ENCODE measurements at places on chromosomes 16 and 17.

DNA sequence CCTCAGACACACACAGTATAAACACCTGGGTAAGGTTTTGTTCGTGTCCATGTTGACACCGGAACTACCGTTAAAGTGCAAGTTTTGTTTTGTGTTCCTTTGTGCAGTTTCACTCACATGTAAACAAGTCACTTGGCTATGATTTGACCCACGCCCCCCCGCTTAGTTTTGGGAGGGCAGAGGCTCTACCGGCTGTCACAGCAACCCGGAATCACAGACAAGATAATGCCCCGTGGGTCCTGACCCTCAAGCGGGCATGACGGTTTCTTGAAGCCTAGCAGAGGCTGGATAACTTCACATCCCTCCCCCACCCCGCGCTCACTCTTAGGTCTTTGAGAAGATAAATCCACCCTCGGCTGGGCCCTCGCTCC is 1.7 kb downstream of the RASD1 start:
- DNase-seq: no peak

- DNase-seq: no peak
These were observed 2.6 kb downstream of the CDH5 start for GRCh38 chr16:66369055-66369592.

GRCh38 chr16:2150418-2151187 is 2.2 kb downstream of the RAB26 start:
- peak; percentile 31 for DNase-seq

DNA sequence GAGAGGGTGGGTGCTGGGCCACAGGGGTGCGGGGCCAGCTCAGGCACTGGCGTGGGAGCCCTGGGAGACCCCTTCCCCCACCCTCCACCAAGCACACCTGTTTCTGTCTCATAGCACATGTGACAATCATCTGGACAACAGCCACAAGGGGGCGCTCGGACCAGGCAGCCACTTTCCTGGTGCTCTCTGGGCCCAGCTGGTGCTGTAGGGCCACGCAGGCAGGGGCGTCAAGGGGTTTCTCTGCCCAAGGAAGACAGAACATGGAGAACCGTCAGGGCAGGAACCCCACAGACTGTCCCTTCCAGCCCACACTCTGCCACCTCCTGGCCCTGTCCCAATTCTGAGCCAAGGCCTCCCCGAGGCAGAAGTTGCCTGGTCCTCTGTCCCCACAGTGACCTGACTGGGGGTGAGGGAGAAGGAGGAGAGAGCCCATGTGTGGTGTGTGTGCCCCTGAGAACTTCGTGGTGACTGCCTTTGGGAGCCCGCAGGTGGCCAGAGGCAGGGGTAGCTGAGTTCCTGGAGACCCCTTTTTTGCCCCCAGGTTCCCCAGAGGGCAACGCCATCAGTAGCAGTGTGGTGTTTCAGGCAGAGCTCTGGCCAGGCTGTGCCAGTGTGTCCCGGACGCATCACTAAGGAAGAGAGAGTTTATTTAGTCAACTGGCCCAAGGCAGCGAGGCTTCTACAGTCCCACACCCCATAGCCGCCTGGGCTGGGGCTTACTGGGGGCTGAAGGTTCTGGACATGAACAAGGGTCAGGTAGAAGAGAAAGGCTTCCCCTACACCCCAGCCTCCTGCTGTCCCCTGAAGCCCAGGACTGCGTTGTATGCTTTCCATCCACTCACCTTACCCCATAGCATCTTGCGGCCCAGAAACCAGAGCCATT is 3.1 kb upstream of the SETD6 start:
- DNase-seq: peak; percentile 89

- DNase-seq: no peak
These were observed 13.6 kb downstream of the MAP3K3 start for GRCh38 chr17:63635787-63636186.

GRCh38 chr17:64133546-64134215 is 3.7 kb upstream of the ERN1 start:
- peak; percentile 21 for DNase-seq

DNA sequence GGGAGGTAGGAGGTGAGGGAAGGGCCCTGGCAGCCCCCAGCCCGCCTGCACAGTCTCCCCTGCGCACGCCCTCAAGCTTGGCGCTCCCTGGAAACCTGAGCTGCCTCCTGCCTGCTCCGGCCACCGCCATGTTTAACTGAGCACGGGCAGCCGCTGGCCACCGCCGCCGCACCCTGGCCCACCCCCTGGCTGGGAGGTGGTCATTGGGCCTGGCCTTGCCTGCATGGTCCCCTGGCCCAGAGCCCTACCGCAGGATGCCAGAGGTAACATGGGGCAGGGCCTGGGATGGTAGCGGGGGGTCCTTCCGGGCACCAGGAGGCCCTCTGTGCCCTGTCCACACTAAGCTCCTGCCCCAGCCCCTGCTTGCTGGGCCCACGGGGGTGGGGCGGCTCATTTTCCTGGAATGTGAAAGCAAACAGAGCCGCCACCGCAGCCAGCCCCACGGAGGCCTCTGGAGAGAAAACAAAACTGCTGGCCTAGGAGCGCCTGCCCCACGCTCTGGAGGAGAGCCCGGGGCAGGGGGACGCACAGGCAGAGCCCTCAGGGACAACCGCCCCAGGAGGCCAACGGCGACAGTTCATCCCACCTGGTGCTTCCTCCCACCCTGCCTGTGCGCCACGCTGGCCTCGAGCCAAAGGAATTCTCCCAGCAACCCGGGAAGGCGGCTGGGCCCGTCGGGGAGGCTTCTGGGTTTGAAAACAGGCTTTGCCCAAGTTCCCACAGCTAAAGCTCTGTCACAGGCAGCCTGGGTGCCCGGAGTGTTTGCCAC is 8.9 kb downstream of the NHERF2 start:
- no peak for DNase-seq

DNA sequence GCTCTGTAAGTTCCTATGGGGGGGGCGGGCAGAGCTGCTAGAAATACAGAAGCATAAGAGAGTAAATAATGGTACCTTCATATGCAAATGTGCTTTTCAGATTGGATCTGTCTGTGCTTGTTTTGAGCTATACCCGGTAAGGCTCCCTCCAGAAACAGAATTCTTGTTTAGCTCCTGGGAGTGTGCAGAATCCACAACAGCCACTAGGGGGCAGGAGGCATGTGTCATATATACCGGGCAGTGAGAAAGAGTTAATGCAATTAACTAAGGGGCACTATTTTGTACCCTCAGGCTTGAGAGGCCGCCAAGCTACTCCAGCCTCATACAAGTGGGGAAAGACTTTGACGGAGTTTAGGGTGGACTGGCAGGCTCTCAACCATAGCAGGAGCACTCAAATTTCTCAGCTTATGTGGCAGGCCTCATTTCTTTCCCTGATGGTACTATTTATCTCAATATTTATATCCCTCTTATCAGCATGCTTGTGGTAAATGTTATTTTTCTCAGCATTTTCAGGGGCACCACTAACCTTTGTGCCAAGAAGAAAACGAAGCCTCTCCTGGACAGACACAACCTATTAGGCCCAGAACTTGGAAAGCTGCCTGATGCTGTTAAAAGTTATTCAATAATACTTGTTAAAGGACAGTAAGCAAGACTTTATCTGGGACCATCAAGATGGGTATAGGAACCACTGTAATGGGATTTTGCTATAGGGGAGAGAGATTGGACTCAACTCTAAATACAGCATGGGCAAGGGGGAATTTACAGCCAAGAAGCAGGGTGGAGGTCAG is 10.7 kb upstream of the CENPV start:
- peak; percentile 82 for DNase-seq

DNA sequence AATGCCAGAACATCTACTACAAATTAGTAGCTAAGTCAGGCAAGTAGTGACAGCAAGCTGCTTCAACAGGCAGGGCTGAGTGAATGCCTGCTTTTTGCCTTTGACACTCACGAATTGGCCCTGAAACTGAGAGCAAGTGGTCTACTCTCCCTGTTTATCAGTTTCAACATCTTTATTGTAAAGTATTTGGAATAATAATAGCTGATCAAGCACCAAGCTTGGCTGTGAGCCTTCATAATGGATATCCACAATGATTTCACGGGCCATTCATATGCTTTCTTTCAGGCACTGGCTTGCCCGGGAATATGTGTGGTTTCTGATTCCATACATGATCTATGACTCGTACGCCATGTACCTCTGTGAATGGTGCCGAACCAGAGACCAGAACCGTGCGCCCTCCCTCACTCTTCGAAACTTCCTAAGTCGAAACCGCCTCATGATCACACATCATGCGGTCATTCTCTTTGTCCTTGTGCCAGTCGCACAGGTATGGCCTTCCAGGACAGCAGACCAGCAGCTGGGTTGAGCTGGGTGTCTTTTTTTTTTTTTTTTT is 5.2 kb downstream of the TLCD3A start:
- no peak for DNase-seq

GRCh38 chr17:78174346-78174869 is 6.0 kb downstream of the SYNGR2 start:
- no peak for DNase-seq

- DNase-seq: peak; percentile 41
These were observed 669 bp downstream of the MIEF2 start for GRCh38 chr17:18261146-18261515.

GRCh38 chr17:71337938-71338337 is 782.9 kb upstream of the SOX9 start:
- DNase-seq: no peak

- DNase-seq: no peak
These were observed 686.7 kb upstream of the RBFOX1 start for GRCh38 chr16:6645768-6646568.

- DNase-seq: no peak
These were observed 12.0 kb downstream of the CBFB start for GRCh38 chr16:67040906-67041305.

DNA sequence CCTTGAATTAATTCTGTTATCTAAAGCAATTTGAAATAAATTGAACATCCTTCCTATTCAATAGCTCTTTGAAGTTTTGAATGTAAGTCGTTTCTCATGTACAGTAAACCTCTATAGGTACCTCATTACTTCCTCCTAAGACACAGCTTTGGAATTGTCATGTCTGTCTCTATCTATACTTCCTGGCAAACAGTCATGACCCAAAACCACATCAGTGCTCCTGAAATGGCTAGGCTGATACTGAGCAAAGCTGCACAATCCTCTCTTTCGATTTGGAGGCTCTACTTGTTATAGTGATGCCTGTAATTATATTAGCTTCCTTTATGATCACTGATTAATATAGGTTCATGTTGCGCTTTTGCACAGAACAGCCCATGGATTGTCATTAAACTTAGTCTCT is 110.1 kb downstream of the ADAMTS18 start:
- DNase-seq: no peak

DNA sequence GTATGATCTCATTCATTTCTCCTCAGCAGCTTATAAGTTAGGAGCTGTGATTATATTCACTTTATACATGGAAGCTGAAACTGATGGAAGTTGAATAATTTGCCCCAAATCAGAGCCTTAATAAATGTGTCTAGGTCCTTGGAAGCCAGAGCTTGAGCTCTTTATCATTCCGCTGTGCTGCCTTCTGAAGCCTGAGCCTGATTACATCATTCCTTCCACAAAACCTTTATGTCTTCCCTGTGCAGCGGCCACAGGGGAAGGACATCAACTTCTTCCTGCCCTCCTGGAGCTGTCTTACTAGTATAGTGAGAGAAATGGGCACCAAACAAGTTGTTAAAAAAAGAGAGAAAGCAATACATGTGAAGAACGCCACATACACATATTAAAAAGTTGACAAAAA is 6.8 kb downstream of the TNRC6C start:
- DNase-seq: no peak

- DNase-seq: no peak
These were observed 83.2 kb downstream of the ZZEF1 start for GRCh38 chr17:4059656-4060055.

GRCh38 chr17:62867303-62867702 is 59.2 kb upstream of the MARCHF10 start:
- DNase-seq: no peak

DNA sequence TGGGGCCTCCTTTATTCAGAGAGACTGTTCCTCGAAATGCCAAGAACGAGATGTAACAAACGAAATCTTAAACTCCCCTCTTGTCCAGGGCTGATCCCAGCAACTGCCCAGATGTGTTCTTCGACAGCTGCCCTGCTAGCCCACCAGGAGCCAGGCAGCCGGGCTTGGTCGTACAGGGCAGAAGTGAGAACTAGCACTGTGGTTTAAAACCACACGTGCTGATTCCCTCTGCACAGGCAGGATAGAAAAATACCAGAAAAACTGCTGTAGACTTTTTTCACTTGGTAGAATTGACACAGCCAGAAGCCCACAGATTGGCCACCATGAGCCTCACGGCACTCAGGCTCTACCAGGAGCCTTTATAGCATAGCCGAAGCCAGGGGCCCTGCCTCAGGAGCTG is 33.1 kb downstream of the PLD6 start:
- no peak for DNase-seq

- no peak for DNase-seq
These were observed 753 bp downstream of the SLC16A11 start for GRCh38 chr17:7043182-7043496.

DNA sequence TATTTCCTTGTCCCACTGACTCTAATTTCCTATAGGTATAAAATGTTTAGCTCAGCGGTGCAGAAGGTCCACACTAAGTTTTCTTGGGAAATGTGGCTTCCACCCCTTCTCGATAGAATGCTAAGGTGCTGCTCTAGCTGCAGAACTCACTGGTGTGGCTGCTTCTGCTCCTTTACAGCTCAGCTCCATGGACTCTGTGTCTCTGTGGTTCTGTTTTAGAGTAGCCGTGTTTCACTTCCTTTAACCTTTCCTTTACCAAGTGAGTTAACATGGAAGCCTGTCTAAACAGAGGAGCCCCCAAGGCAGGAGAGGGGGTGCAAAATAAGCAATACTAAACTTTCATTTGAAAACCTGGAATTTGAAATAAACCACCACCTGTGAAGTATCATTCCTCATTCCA is 65.3 kb downstream of the SPECC1 start:
- no peak for DNase-seq
